Activated naive CD8-positive, alpha-beta T cell treated with anti-CD3 and anti-CD28 coated beads, Interleukin-2, amount 50 U/mL, for 16 hours (primary cell): ENCODE measurements at places on chromosomes 11 and 22.

GRCh38 chr11:44634401-44635281 is 69.2 kb downstream of the CD82 start:
- no peak for DNase-seq

GRCh38 chr11:2837096-2837601 is 48.4 kb downstream of the CDKN1C start:
- DNase-seq, result no peak

GRCh38 chr11:69217276-69218105 is 61.8 kb downstream of the SMIM38 start:
- no peak for DNase-seq

- no peak for DNase-seq
Measured at GRCh38 chr11:88489030-88489429, 151.5 kb upstream of the CTSC start.

DNA sequence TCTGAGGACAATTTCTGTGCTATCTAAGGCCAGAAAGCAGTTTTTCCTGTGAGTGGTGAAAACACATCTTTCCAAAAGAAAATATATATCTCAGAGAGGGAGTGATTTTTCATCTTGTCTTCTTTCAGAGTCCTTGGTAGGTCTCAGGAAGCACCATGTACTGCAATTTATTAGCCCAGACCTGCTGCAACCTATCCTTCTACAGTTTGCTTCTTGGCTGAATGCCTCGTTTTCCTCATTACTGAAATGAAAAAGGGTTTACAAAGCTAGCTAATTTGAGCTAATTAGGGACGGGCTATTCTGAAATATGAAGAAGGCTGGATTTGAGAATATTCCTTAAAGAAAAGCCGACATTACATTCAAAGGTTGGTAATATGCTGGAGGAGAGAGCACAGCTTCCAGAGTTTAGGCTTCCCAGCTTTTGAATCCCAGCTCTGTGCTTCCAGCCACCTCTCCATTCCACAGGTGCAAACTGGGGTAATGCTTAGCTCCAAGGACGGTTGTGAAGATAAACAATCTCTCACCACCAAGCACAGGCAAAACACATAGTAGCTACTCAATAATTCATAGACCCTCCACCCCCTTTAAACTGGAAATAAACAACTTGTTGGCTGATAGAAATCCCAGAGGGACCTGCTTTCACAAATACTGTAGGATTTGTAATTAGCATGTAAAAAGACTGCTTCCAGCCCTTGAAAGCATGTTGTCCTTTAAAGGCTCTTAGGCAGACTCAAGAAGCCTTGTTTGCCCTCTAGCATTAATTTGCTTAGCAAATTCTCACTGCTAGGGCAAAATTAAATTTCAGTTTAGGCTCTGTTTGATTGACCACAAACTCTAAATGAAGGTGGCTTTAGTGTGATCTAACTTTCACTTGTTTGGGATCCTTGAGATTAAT is 24.5 kb upstream of the SESN3 start:
- no peak for DNase-seq

DNA sequence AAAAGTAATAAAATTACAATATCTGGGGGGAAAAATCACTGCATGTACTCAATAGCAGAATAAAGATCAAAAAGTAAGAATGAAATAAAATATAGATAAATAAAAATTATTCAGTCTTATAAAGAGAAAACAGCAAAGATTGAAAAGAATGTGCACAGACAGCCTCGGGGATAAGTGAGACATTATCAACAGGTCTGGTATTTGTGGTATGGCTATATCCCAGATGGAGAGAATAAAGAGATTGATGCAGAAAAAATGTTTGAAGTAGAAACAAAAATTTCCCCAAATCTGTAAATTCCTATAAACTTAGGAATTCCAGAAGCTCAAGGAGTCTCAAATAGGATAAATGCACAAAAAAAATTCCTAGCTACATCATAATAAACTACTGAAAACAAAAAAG is 74.5 kb upstream of the LUZP2 start:
- DNase-seq, result no peak

DNA sequence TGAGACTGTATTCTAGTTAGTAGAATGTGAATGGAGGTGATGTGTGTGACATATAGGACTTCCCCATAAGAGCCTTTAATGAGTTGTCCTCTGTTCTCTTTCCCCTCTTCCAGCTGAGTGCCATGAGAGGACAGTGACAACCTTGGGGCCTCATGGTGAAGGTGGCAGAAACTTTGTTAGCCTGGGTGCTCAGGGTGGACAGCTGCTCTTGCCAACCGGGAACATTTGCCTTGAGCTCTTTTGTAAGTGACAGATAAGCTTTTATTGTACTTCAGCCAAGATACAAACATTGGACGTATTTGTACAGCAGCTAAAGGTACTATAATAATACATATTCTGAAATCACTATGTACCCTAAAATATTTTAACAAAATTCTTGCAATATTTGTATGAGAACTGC is 33.0 kb upstream of the PLET1 start:
- DNase-seq, result no peak

- DNase-seq, result no peak
Measured at GRCh38 chr11:75811485-75811884, 3.5 kb upstream of the UVRAG start.
